ENCODE measurements at places on chromosomes 4 and X.

DNA sequence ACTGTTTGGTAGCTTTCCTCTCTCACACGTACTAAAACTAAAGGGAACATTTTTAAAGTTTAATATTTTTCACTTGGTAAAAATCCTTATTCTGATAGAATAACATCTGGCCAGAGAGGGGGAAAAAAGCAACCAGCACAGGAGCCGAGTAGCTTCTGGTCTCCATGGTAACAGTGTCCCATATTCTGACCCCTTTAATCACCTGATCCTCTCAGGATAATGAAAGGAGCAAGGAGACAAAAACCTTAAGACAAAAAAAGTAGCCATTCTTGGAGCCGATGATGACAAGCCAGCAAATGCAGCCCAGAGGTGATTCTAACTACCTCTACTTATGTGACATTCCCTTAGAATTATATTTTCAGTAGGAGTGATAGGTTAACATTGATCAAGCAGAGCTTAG, 126.6 kb downstream of the SLC39A8 start:
- DNase-seq, result no peak

DNA sequence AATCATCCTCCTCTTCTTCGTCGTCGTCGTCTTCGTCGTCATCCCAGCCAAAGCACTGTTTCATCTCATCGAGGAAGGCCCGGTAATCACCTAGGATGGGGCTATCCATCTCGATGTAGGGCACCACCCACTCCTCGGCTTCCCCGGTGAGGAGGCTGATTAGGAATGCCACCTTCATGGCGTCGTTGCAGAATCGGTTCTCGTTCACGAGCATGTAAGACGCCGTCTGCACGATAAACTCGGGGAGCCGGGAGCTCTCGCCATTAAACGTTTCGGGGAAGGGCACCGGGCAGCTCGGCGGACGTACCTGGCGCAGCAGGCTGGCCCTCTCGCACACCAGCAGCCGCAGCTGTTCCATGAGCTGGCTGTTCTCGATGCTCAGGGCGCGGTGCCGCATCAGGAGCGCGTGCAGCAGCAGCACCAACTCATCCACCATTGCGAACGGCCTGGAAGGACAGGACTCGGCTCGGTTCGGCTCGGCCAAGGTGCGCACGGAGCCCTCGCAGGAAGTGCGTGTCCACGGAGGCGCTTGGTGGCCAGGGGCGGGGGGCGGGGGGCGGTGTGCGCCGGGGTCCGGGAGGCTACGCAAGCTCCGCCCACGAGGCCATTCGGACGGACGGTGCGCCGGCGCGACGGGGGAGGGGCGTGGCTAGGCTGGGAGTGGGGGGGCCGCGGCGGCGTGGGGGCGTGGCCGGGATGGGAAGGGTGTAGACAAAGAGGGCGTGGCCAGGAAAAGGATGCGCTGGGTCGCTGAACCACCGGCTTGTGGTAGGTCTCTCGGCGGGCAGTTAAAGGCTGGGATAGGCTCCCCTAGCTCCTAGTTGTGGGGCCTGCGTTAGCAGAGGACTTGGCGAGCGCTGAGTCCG, at the start of gene LDOC1:
Gene LDOC1, minus strand, starts transcription at position 544 of the 866 bp plus-strand sequence. Its CDS starts 108 bp downstream, at position 436.
- DNase-seq, result peak; percentile 79

DNA sequence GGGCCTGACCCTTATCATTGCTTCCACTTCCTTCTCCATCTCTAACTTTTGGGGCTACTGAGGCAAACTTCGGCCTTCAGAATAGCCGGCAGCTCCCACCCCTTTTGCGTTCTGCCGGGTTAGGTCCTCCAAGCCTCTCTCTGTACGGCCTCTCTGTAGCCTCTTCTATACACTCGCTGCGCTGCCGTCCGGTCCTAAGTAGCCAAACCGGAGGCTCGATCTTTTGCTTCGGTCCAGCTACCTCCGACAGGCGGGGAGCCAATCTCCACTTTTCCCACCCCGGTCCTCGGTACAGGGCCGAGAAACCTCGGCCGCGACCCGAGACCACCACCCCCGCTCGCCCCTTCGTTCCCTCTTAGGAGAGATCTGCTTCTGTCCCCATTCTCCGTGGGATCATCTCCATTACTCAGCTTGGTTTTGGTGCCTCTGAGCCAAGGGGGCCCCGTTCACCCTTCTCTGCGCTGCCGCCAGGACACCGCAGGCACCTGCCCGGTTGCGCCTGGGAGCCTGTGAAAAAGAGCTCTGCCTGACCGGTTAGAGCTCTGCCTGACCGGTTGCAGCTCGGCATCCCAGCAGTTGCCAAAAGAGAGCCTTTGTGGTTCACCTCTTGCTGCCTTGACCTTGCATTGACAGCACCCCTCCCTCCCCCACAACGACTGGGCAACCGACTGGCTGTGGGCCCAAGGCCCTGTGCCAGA, 1.0 kb upstream of the HTR2C start:
- DNase-seq, result no peak

- no peak for DNase-seq
These were observed 49.2 kb downstream of the SETD7 start for GRCh38 chr4:139506774-139507173.

DNA sequence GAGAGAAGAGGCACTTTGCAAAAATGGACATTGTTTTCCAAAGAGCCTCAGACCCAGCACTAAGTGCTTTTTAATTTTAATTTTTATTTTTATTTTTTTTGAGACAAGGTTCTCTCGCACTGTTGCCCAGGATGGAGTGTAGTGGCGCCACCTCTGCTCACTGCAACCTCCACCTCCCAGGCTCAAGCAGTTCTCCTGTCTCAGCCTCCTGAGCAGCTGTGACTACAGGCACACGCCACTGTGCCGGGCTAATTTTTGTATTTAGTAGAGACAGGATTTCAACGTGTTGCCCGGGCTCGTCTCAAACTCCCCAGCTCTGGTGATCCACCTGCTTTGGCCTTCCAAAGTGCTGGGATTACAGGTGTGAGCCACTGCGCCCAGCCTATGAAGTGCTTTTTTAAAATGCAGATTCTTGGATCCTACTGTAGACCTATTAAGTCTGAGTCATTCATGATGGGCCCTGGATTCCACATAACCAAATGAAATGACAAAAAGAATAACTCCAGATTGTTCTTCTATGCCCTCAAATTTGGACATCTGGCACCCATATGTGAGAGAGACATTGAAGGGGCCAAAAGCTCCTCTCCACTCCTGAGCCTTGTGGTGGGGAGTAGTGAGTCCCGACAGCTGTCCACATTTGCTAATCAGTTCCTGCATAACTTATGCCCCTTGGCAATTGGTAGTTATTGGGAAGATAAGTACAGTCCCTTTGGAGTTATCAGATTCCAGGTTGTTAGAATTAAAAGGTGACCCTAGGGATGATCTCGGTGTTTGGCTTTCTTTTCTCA, 3.6 kb downstream of the NOCT start:
- DNase-seq, result no peak

DNA sequence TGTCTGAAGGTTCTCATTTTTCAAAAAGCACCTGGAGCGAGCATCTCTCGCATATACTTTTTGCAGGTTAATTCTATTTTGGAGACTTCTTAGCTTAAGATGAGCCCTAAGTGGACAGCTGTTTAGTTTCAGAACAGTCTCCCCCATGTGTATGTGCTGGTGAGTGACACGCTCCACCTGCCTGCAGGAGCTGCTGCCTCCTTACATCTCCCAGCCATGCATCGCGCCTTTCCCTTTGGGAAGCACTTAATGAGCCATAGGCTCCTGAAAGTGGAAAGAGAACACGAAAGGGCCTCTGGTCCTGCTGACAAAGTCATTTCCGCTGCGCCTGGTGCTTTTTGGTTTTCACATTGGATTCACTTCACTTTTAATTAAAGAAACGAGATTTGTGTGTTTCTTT, 56.1 kb downstream of the TRIML2 start:
- DNase-seq, result no peak

DNA sequence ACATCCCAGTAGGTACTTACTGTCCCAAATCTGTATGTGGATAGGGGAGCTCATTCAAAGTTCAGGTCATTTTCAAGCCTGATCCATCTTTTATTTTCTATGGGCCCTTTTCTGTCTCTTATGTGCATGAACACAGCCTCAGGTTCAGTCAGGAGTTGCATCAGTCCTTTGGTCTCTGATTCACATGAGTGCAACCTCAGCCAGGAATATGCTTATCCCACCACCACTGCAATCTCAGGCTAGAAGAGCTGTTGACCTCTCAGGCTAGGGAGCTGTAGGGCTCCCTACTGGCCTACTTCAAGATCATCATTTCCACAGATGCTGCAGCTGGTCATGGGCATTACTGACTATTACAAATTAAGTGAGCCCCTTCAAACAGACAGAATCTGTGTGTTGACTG, 27.2 kb downstream of the AASDH start:
- no peak for DNase-seq

- DNase-seq, result no peak
These were observed 28.1 kb upstream of the FRMPD3 start for GRCh38 chrX:107421337-107421861.

DNA sequence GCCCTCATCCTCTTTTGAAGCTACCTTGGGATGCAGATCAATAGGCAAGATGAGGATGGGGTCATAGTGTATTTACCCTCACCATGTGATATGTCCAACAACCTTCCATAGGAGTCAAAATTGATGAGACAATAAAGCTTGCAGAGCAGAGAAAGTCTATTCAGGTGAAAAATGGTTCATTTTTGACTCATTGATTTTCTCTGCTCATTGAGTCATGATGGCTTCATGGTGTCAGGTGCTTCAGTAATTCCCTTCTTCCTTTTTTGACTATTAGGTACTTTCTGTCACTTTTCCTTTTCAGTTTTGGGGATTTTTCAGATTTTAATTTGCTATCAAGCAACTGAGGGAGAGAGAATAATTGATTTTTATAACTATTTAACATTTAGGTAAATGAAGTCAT, 55.9 kb upstream of the IL2 start:
- DNase-seq, result no peak

DNA sequence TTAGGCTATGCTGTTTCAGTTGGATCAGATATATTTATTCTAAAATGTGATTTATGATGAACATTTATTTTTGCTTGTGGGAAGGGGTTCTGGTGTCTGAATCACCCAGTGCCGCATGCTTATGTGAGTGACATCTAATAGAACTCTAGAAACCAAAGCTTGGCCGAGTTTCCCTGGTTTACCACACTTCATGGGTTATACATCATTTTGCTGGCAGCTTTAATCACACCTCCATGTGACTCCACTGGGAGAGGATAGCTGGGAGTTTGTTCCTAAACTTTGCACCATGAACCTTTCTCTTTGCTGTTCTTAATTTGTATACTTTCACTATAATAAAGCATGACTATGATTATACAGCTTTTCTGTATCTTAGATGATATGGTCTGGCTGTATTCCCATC, 382.9 kb downstream of the INPP4B start:
- no peak for DNase-seq

- DNase-seq, result no peak
These were observed 116.9 kb downstream of the RAB28 start for GRCh38 chr4:13367244-13367643.

DNA sequence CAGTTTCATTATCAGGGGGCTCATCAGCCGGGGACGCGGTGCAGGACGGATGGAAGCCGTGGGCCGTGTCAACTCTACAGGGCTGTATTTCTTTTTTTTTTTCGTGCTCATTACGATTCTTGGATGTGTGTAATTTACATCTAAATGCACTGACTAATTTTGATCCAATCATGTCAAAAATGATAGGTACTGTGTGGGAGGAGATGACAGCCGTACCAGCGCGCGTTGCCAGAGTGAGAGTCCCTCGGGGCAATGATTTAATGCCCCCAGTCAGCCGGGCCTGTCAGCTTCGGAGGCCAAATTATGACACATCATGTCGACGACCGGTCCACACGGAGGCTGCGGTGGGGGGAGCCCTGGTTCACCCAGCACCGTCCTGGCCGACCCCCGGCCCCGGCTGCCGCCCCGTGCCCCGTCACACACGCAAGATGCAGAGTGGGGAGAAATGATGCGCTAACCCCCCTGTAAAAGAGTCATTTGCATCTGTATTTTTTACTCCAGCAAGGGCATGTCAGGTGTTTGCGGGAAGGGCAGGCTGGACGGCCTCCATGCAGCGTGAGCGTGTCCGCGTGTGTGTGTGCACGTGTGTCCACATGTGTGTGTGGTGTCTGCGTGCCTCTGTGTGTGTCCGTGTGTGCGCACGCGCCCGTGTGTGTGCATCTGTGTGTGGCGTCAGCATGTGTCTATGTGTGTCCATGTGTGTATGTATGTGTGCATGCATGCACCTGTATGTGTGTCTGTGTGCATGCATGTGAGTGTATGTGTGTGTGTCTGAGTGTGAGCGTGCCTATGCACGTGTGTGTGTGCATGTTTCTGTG, 74.3 kb upstream of the PPP2R3B start:
- DNase-seq, result no peak

GRCh38 chr4:181674315-181674875, 568.8 kb upstream of the TENM3 start:
- DNase-seq, result no peak

DNA sequence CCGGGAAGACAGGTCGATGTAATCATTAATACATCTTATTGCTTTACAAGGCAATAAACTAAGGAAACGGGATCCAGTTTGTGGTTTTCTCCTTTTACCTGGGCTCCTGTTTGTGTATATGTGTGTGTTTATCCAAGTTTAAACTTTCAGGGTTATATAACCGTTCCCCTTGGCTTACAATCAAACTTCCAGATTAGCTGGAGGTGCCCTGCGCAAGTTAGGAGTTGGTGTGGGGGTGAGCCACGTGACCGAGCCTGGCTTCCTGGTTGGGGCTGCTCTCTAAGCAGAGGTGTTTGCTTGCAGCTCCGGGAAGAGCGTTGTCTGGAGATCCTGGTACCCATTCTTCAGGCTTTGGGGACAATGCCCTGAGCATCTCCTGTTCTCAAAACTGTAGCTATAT, 129.2 kb downstream of the FHDC1 start:
- no peak for DNase-seq

GRCh38 chr4:173192375-173193162, 24.0 kb downstream of the GALNT7 start:
- no peak for DNase-seq

DNA sequence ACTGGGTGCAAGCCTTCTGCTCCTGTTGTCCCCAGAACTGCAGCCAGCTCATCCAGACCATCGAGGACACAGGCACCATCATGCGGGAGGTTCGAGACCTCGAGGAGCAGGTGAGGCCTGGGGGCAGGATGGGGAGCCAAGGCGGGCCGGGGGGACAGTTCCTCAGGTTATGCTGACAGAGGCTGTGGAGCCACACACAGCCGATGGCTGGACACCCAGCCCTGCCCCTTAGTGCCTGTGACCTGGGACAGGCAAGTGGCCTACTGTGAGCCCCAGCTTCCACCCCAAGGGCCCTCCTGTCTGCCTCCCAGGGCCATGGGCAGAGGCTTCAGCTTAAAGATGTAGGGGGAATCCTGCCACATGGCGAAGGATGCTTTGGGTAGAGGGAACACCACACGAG, 14.3 kb downstream of the CCDC22 start:
- DNase-seq, result no peak

GRCh38 chr4:8338351-8338961, 68.9 kb downstream of the HTRA3 start:
- DNase-seq, result no peak

- DNase-seq, result no peak
These were observed 57.8 kb upstream of the PLAC1 start for GRCh38 chrX:134715930-134716619.
